Caudate nucleus (tissue), 63 donors: ENCODE measurements at places on chromosomes 3 and 15.
A peak's percentile ranks its signal among the peaks of the same experiment; 100 is the strongest.

DNA sequence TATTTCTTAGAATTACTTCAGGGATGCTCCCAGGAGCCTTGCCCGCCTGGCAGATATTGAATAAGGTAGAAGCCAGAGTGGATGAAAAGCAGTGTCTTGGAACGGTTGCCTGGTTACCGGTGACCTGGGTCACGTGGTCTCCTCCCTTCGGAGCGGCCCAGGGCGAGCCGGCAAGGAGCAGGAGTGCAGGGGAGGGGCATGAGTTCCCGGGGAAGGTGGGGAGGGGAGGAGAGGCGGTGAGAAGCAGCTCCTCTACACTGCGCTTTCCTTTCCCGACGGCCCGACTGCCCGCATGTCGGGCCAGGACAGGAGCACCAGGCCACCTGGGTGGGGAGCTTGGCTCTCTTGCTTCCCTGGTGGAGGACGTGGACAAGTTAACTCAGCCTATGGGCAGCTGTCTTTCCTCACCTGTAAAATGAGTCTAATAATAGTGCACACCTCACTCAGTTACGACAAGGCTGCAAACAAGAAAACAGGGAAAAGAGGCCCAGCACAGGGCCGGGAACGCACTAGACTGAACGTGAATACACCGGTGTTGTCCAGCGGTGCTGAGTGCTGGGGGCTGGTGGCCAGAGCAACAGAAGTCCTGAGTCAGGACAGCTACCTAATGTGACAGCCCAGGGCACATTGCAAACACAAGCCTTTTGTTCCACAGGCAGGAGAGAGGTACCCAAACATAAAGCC is 198.3 kb downstream of the ADAMTS9 start:
- DNase-seq: no peak

GRCh38 chr3:146968204-146968651 is 363.1 kb upstream of the PLSCR5 start:
- DNase-seq: no peak

GRCh38 chr3:195075199-195075940 is 195.6 kb downstream of the XXYLT1 start:
- no peak for DNase-seq

GRCh38 chr3:170797685-170798084 is 72.3 kb downstream of the RPL22L1 start:
- DNase-seq: no peak

DNA sequence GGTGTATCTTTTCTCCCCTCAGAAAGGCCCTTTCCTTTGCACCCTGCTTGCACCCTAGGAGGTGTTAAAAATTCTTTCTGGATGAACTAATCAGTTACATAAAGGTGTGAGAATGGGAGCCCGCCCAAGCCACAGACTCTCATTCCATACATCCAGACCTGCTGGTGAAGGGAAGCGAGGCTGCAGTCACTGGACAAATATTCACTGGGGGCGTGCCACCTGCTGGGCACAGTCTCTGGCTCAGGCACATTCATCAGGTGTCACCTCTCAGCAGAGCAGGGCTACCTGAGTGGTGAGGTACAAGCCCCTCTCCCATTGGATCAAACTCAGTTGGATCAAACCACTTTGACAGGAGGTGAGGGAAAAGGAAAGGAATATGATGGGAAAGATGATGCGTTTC is 52.0 kb downstream of the NTRK3 start:
- no peak for DNase-seq

DNA sequence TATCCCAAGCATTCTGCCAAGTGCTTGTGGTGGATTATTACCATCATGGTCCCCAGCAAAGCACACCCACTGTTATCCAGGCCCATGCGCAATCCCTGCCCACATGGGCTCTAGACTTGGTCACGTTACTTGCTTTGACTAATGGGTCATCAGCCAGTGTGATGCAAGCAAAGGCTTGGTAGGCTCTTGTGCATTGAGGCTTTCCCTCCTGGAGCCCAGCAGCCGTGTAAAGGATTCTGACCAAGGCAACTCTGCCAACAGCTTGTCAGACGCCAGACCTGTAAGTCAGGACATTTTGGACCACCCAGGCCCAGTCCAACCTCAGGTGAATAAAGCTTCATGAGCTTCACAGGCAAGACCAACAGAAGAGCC is 93.9 kb downstream of the ABHD5 start:
- no peak for DNase-seq

DNA sequence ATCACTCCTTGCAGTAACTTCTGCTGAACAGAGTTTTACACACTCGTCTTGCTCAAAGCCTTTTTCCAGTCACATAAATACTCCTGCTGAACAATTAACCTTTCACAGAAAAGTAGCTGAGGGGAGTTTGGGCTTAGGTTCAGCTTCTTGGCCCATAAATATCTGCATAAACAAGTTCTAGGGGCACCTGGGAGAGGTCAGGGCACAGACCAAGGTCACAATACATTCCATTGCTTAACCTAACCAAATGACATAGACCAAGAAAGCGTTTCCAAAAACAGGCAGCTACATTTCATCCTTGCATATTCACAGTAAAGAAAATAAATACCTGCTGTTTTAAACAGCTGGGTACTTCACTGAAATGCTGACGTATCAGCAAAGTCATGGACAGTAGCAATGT is 101.3 kb downstream of the THRB start:
- no peak for DNase-seq

DNA sequence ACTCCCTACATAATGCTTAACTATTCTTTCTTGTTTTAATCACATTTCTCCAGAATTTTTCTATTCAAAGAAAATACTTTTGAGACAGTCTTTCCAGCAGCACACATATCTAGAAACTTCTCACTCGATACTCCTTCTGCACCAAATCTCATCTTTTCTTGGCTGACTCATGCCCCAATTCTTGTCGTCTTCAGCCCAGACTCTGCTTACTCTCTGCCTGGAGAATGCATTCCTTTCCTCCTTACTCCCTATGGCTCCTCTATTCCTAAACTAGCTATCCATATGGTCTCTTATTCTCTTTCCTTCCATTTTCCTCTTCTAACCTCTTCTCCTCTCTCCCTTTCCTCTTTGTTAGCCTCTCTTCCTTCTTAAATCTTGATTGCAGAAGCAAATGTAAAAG is 158.7 kb downstream of the GBE1 start:
- no peak for DNase-seq

- DNase-seq: no peak
Measured at GRCh38 chr3:10470120-10471053, 35.0 kb downstream of the ATP2B2 start.

- DNase-seq: no peak
Measured at GRCh38 chr15:68080334-68080733, 26.2 kb downstream of the PIAS1 start.

DNA sequence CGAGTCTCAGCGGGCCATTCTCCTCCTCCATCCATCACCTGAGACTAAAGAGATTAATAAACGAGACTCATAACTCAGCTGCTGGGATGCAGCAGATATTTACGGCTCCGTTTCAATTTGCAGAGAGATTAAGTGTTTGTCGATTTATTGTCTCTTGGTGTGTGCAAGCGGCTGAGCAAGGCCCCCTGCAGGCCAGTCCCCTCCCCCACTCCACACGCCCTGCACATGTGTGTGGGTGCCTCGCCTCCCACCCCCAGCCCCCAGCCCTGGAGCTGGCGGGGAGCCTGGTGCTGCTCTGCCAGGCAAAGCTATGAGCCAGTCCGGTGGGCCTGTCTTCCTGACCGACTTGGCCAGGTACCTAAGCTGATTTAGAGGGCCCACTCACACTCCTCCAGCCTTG is 63.0 kb downstream of the CYP11A1 start:
- no peak for DNase-seq

DNA sequence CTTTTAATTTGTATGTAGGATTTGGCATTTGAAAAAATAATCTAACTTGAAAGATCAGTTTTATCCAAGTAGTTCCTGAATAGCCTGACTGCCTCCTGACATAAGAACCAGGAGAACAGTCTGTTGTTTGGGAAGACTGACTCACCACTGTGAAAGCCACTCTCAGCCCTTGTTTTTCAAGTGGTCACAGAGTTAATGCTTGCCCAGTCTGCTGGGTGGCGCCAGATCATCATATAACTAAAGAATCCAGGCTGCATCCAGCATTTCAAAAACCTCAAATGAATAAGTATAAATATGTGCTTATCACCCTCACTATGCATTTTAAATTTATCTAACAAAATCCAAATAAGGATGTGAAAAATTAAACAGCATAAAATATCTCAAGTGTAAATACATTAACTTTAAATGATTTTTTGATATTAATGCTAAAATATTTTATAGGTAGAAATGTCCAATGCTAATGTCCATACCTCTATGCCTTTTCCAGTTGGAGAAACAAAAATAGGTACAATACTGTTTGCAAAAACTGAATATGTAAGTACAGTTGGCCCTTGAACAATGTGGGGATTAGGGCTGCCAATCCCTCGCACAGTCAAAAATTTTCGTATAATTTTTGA is 26.9 kb upstream of the ZBBX start:
- peak; percentile 70 for DNase-seq

GRCh38 chr3:194141415-194142155 is 5.6 kb downstream of the HES1 start:
- DNase-seq: peak; percentile 81

DNA sequence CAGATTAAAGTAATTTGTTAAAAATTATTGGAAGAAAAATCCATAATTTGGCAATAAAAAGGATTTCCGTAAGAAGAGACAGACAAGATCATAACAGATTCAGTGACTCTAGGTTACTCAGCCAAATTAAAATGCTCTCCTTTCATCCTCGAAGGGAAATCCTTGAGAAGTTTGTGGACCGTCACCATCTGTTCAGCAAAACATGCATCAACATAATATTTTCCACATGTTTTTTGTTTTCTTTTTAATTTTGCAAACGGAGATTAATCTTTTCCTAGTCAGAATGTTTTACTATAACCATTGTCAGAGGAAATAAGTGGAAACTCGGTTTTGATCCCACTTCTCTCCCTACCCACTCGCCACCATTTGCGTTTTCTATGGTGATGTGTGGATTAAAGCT is 128.3 kb downstream of the TMCO5A start:
- DNase-seq: no peak

GRCh38 chr3:123031051-123031450 is 3.5 kb upstream of the SEMA5B start:
- DNase-seq: no peak

GRCh38 chr3:121992601-121993560 is 29.2 kb downstream of the ILDR1 start:
- DNase-seq: no peak

DNA sequence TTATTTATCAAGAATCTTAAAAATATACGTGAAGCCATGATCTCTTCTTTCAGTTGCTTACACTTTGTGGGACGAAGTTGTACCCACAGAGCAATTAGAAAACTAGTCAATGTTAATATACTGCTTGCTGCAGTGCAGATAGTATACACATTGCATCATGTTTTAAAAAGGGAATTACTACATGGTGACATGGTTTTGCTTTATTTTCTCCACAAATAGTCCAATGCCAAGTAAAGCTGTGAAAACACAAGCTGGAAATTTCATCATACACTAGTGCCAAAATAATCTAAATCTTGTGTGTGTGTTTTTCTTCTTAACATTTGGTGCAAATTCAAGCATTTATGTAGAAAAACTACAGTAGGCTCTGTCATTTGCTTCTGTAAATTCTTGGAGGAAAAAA is 233.0 kb downstream of the EPHA3 start:
- DNase-seq: no peak

DNA sequence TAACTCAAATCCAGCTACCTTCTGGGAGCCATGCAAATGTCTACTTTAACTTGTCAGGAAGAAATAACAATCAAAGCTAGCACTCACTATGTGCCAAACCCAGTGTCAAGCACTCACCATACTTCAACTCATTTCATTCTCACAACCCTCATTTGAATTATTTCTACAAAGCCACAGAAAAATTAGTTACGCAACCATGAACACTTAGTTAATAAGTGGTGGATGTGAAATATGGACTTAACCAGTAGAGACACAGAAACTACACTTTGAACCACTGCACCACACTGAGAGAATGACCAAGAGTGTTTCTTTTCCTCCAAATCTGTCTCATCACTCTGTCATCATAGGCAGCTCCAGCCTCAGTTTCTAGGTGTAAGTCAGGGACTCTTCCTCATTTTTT is 91.0 kb upstream of the MBNL1 start:
- DNase-seq: no peak

DNA sequence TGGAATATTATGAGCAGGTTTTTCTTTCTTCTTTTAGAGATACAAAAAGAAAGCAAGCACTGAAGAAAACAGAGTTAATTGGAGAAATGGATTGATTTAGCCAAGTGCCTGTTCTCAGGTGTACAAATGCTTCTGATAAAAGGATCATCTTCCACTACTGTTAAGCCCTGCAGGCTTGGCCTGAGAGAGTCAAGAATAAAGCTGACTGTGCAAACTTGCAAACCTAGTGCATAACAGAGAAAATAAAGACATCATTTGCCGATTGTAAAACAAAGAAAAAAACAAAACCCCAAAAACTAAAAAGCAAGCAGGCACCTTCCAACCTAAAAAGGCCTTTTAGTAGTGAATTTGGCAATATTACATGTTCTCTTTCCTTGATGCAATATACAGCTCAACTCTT is 78.0 kb upstream of the CCDC80 start:
- no peak for DNase-seq

GRCh38 chr3:33061782-33062181 is 35.2 kb downstream of the GLB1 start:
- no peak for DNase-seq

DNA sequence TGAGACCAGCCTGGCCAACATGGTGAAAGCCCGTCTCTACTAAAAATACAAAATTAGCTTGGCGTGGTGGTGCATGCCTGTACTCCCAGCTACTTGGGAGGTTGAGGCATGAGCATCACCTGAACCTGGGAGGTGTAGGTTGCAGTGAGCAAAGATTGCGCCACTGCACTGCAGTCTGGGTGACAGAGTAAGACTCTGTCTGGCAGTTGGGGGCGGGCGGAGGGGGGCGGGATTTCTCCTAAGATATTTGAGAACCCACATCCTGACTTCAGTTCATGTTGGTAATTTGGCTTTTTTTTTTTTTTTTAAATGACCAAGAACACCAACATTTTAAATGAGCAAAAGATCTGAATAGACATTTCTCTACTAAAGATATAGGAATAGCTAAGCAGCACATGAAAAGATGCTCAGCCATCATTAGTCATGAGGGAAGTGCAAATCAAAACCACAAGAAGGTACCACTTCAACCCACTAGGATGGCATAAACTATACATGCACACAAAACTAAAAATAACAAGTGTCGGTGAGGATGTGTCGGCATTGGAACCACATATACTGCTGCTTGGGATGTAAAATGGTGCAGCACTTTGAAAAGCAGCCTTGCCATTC is 75.6 kb upstream of the LMOD3 start:
- DNase-seq: no peak

DNA sequence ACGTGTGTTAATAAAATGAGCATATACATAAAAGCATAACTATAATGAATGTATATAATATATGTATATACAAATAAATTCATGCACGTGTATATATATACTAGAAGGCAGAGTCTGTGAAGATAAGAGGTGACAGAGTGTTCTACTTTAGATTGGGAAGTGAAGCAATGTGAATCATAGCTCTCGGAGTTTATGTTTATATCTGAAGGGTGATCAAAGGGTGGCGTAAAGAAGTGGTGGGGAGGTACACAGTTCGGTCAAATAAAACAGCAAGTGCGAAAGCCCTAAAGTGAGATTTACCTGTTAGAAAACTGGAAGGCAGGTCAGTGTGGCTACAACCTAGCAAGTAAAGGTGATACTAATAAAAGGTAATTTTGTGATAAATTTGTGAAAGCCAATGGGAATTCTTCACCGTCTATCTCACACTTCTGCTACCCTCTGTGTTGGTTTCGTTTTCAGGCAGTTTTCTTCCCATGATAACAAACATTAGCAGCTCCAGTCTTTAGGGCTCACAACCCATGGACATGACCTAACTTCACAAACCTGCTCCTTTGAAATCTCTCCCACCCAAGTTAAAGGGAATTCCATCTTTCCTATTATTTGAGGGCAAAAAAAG is 46.7 kb upstream of the BCHE start:
- DNase-seq: no peak

GRCh38 chr3:15055019-15055557 is 10.0 kb downstream of the MRPS25 start:
- no peak for DNase-seq
